NCI-H1105 (cell line): ENCODE measurements at places on chromosomes 12 and 14.

DNA sequence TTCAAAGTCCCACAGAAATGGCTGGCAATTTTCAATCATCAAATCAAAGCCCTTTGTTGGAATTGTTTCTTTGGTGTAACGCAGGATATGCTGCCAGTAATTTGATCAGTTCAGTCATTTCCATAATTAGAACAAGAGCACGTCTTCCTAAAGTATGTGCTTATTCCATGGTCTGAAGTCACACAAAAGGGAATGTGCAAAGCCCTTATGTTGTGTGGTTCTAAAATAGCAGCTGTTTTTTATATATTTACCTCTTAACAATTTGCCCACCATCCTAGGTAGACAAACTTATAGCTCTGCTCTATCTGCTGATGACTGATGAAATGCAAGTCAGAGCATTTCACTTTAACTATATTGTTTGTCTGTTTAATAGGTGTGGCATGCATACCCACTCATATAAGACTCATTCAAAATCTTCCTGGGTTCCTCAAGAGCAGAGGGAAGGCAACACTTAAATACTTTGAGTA lies 176.1 kb upstream of the SLC38A2 start:
- no peak for DNase-seq

GRCh38 chr12:67980391-67980790 lies 8.9 kb upstream of the IFNG-AS1 start:
- no peak for DNase-seq

GRCh38 chr12:111443586-111443985 lies 37.9 kb downstream of the SH2B3 start:
- no peak for DNase-seq

GRCh38 chr12:3995306-3995705 lies 122.1 kb upstream of the PARP11 start:
- no peak for DNase-seq

GRCh38 chr12:64004641-64005040 lies 160.1 kb downstream of the SRGAP1 start:
- DNase-seq, result no peak

DNA sequence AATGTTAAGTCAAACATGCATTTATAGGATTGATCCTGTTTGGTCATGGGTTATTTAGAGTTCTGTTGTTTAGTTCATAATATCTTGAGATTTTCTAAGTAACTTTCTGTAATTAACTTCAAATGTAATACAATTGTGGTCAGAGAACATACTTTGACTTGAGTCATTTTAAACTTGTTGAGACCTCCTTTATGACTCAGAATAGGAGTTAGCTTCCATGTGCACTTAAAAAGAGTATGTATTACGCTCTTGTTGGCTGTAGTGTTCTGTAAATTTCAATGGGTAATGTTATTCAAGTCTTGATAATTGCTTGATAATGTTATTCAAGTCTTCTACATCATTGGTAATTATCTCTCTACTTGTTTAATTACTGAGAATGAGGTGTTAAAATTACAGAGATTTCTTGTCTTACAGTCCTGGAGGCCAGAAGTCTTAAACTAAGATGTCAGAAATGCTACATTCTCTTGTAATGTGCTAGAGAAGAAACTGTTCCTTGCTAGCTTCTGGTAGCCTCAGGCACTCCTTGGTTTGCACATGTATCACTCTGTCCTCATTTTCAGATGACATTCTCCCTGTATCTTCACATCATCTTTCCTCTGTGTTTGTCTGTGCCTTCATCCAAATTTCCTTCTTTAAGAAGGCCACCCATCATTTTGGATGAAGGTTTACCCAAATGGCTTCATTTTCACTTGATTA lies 197.3 kb downstream of the TMTC3 start:
- no peak for DNase-seq
